Kidney (tissue), 22 donors: ENCODE measurements at places on chromosomes 16 and 17. TPM values are rescaled to one million over a fixed set of nuclear protein-coding genes. Genes with fewer than 3 reads are reported as not detected.

GRCh38 chr16:81700071-81700779, 78.9 kb upstream of the PLCG2 start:
- DNase-seq = no peak

- DNase-seq = no peak
Observed at GRCh38 chr17:78645421-78646295, 68.5 kb upstream of the DNAH17 start.

DNA sequence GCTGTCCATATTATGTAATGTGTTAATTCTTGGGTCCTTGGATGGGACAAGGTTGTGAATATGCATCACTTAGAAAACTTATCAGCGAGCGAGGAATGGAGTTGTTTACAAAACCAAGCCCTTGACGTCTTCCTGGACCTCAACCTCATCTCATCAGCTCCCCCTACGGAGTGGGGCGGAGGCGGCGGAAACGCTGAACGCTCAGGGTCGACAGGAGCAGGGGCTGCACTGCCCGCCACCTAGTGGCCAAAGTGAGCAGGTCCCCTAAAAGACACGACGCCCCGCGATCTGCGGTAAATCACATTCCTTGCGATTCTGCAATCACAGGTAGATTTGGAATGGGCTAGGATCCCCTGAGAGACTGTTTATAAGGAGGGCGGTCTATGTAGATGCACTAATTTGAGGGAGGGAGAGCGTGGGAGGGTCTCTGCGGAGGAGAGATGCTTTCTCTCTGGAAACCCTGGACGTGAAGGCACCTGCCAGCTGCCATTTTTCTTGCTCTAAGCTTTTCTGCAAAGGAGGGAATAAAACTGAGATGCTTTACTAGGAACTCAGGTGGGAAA, 5.4 kb upstream of the ICAM2 start:
- DNase-seq = peak; percentile 71

- no peak for DNase-seq
Observed at GRCh38 chr17:39972271-39972670, 8.3 kb upstream of the PSMD3 start.

DNA sequence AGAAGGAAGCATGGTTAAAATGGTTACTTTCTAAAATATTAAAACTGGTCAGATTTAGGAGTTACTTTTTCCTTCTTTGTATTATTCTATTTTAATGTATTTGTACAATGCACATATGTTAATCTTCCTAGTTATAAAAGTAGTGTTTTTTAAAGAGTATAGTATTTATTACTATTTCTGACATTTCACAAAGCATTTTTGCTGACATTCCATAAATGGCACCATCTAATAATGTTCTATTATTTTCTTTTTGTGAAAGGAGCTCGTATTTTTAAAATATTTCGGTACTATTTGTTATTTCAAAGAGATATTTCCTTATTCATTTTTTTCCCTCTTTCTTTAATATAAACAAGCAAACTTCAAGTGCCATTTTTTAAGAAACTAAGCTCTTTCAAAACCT, 47.5 kb upstream of the GSG1L start:
- DNase-seq = no peak

DNA sequence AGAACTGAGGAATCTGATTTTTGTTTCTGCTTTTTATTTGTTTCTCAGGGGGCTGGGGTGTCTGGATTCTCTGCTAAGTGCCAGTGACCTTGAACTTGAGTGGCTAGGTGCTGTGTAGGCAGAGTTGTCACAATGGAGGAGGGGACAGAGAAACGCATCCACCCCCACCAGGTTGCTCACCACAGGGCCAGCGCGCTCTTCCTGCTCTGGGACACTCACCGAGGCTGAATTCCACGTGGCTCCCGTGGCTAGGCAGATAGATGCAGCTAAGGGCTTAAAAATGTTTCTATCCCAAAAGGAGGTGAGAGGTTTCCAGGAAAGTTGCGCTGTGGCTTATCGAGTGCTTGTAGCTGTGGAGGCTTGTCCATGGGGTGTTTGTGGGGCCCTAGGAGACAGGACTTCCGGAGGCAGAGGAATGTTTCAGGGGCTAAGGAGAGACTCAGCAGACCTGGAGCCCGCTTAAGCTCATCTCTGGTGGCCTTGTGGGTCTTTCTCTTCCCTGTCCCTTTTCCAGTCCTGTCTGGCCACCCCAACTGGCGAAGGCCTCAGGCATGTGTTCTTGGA, 36.8 kb downstream of the ADCY7 start:
- DNase-seq = no peak

- DNase-seq = no peak
Observed at GRCh38 chr16:8137606-8138005, 452.7 kb downstream of the TMEM114 start.

ZNF23 gene
- polyA plus RNA-seq = 7.3 TPM

DNA sequence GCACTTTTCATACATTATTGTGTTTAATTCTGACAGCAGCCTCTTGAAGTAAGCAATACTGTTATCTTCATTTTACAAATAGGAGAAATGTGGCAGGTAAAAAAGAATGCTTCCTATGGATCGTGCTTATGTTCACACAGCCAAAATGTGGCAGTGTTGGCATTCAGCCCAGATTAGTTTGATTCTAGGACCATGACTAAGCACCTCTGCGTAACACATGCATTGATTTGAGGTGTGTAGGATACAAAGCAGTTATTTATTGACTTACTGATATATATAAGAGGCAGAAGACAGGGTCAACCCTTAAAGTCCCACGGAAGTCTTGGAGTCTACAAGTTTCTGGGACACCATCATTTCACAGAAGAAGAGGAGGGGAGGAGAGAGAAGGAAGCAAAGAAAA, 1144.4 kb upstream of the GOT2 start:
- DNase-seq = peak; percentile 32

- no peak for DNase-seq
Observed at GRCh38 chr16:23248261-23249194, 53.6 kb upstream of the SCNN1B start.

G6PC1 gene
- 10.5 TPM for polyA plus RNA-seq

C17orf113 gene
- 1.1 TPM for polyA plus RNA-seq

GRCh38 chr16:31471875-31472708, at the start of gene TGFB1I1:
TGFB1I1 (plus strand) TSS chr16:31472152; CDS start chr16:31472189, 37 bp downstream.
- DNase-seq = peak; percentile 81

- peak; percentile 89 for DNase-seq
Observed at GRCh38 chr17:80254396-80255251, 6.0 kb upstream of the RNF213 start.

GRCh38 chr17:50682441-50682840, 25.3 kb downstream of the ANKRD40 start:
- no peak for DNase-seq

- no peak for DNase-seq
Observed at GRCh38 chr17:15133826-15134225, 131.3 kb downstream of the PMP22 start.

- no peak for DNase-seq
Observed at GRCh38 chr16:22861580-22861979, 47.6 kb downstream of the HS3ST2 start.

TLCD2 gene
- 1.3 TPM for polyA plus RNA-seq

DNA sequence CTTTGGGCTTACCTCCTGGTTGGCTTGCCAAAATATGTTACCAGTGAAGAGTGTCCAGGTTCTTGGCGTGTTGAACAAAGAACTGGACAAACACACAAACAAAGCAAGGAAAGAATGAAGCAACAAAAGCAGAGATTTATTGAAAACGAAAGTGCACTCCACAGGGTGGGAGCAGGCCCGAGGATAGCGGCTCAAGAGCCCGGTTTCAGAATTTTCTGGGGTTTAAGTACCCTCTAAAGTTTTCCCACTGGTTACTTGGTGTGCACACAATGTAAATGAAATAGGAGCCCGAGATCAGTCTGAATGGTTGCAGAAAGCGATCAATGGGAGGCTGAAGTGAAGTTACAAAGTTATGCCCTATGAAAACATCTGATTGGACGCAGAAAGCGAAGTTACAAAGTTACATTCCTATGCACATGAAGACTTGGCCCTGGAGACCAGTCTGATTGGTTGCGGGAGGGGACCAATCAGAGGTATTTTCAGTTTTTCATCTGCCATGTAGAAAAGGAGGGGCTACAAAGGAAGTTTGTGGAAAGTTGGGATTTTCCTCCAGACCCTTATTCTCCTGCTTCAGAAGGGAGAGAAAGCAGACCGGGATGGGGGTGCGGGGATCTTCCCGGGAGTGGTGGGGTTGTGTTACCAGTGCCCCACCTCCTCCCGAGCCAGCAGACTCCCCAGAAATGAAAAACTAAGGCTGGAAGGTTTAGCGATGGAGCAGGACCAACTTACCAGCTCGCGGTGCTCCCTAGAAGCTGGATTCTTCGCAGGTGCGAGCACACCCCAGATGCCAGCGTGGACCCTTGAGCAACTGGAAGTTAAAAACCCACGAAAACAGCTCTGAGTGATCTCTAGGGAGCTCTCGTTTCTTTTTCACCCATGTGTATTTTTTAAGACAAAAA, at the start of gene SLFN12:
Gene SLFN12 (minus strand): TSS at position 325 of the 899 bp plus-strand sequence. CDS start 9,472 bp downstream, outside the sequence.
- peak; percentile 98 for DNase-seq

NUPR1 gene
- polyA plus RNA-seq = 125 TPM

DNA sequence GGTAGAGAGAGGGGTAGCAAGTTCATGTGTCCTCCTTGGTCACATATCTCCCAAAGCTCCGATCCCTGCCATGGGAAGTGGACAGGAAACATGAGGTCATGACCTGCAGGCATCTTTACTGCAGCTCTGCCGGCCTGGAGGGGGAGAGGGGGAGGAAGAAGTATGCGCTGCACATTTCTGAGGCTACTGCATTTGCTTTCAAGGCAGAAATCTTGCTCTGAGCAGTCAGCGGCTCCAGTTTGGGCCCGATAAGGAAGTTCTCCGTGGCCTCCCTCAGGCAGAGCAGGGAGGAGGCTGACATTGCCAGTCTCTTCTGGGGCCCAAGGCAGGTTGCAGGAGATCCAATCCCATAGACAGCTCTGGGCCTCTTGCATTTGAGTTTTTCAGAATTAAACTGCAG, 1.5 kb upstream of the NHERF1 start:
- DNase-seq = peak; percentile 47

MT4 gene
- polyA plus RNA-seq = not detected

DNA sequence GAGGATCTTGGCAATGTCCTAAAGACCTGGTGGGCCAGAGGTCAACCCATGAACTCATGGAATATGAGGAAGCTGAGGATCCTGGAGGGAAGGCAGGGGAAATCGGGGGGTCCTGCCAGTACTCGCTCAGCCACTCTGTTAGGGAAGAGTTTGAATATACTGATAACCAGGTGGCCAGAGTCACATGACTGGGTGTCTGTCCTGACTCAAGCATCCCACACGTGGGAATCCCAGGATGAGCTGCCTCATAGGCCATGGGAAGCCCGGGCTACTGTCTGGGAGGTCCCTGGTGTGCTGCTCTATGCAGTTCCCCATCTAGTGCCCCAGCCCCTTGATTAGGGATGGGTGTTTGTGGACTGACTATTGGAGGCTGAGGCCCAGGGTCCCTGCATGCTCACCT, 1.6 kb downstream of the EXOC3L1 start:
- DNase-seq = no peak

GRCh38 chr16:86345516-86345915, 164.8 kb upstream of the FOXF1 start:
- DNase-seq = no peak

DNA sequence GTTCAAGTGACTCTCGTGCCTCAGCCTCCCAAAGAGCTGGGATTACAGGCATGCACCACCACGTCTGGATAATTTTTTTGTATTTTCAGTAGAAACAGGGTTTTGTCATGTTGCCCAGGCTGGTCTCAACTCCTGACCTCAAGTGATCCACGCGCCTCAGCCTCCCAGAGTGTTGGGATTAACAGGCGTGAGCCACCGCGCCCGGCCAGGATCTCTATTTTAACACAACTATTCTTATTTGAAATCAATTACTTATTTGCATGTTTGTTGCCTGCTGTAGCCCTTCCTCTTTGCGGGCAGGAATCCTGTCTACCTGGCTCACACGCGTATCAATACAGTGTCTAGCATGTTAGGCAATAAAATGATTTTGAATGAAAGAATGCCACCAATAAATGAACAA, 818 bp upstream of the CNEP1R1 start:
- no peak for DNase-seq

TMEM256 gene
- polyA plus RNA-seq = 389 TPM

GRCh38 chr16:314795-315299, 31.9 kb downstream of the PDIA2 start:
- DNase-seq = no peak

MILR1 gene
- polyA plus RNA-seq = 2.2 TPM

GRCh38 chr17:7043497-7044198, at the start of gene SLC16A11:
SLC16A11 (minus strand) TSS chr17:7044092; CDS start chr17:7043513, 579 bp downstream.
- peak; percentile 85 for DNase-seq

DNA sequence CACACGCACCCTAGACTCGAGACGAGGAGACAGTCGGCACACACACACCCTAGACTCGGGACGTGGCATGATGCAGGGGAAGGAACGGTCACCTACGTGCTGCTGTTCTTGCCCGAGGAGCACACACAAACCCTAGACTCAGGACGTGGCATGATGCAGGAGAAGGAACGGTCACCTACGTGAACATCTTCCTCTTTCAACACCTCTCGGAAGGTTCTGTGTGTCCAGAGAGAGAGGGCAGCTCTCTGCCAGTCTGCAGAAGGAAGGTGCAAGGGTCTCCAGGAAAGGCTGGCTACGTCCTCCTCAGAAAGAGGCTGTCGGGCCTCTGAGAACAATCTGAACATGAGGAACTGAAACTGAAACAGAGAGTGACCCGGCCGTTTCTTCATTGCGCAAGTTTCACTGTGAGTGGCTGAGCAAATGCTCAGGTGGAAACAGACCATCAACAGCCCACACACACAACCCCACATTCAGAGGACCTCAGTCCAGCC, 43.4 kb downstream of the ZNF276 start:
- DNase-seq = no peak

IL17C gene
- polyA plus RNA-seq = not detected

KRTAP4-3 gene
- polyA plus RNA-seq = not detected
